ENCODE measurements at places on chromosomes 5 and 9.

DNA sequence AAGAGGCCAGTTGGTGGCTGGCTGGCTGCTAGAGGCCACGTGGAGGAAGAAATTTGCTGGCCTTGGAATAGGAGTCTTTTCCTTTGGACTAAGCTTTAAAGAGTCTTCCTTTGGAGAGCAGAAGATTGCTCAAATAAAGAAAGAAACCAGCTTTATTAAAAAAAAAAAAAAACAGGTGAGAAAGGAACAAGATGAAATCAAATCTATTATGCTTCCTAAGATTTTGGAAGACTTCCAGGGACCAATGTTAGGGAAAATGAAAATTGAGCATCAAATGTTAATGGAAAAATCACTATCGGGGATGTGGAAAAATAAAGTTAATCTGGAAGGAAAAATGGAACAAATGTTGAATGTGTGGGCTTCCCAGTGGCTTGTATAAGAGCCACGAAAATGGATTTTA lies 153.1 kb downstream of the TTC39B start:
- DNase-seq = no peak

DNA sequence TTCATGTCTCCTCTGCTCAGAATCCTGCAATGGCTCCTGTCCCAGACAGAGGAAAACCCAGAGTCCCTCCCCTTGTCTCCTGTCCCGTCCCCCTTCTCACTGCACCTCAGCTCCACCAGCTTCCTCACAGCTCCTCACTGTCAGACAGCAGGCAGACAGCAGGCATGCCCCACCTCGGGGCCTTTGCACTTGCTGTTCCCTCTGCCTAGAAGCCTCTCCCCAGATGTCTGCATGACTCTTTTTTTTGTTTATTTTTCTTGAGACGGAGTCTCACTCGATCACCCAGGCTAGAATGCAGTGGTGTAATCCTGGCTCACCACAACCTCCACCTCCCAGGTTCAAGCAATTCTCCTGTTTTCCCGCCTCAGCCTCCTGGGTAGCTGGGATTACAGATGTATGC lies 8.8 kb upstream of the SLC6A7 start:
- no peak for DNase-seq

DNA sequence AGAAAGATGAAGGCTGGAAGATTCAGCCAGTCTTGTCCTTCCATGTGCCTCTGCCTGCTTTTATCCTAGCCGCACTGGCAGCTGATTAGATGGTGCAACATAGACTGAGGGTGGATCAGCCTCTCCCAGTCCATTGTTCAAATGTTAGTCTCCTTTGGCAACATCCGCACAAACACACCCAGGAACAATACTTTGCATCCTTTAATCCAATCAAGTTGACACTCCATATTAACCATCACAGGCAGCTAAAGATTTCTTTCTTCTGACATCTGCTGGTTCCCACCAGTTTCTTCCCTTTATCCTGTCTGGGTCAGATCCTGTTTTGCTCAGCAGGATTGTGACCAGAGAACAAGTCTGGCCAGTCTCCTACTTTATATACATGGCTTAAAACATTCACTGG lies 276.5 kb upstream of the TYRP1 start:
- DNase-seq = no peak

DNA sequence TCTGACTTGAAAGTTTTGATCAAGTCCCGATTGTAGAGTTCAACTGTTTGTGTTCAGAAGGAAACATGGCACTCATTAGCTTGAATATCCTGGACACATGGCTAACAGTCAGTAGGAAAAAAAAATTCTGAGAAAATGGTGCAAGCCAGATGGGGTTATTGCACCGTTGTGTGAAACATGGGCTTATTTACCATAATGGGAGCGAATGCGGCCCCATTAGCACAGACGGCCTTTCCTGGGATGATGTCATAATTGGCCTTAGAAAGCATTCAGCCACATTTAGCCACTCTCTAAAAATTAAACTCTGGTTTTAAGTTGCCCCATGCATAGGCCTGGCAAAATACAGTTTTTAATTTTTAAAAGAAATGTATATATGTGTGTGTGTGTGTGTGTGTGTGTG lies 112.1 kb downstream of the IRX2 start:
- no peak for DNase-seq
